NCI-H510A (cell line): ENCODE measurements at places on chromosomes 2 and 18.

DNA sequence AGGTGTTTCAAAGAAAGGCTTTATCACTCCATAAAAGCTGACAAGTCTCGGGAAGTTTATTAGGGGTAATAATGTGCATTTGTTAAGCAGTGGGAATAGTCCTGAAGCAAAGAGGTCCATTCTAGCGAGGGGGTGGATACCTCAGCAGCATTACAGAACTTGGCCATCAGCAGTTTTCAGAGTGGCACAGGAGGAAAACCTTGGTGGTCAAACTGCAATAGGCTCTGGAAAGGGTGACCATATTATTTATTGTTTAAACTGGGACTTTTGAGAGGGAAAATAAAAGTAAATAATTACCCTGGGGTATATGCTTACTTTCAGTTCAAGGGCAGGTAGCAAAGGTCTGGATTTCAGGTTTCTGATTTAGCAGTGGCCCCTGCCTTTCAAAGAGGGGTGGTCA is 115.5 kb upstream of the KLHL14 start:
- DNase-seq = no peak

DNA sequence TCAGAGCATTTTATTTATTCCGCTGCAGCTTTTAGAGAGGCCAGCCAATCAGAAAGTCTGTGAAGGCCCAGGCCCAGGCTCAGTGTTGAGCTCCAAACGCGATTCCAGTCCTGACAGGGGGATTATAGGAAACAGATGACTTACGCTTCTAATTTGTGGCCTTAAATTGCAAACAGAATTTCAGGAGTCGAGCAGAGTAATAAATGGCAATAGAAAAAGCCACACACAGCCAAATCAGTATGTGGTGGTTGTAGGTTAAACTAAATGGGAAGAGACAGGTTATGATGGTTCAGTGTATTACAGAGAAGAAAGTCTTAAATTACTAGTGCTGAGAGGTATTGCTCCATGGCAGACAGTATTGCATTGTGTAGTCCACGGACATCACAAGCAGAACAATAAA is 131.0 kb upstream of the ZEB2 start:
- DNase-seq = no peak

- DNase-seq = no peak
These were observed 8.8 kb upstream of the DSG1 start for GRCh38 chr18:31309115-31309514.

- no peak for DNase-seq
These were observed 368.7 kb downstream of the ZNF516 start for GRCh38 chr18:76126327-76126726.
